ENCODE measurements at places on chromosomes 6 and 20.

- no peak for DNase-seq
Measured at GRCh38 chr20:63194007-63194796, 21.7 kb downstream of the YTHDF1 start.

GRCh38 chr6:166579237-166579850, 7.1 kb downstream of the RAMACL start:
- no peak for DNase-seq

DNA sequence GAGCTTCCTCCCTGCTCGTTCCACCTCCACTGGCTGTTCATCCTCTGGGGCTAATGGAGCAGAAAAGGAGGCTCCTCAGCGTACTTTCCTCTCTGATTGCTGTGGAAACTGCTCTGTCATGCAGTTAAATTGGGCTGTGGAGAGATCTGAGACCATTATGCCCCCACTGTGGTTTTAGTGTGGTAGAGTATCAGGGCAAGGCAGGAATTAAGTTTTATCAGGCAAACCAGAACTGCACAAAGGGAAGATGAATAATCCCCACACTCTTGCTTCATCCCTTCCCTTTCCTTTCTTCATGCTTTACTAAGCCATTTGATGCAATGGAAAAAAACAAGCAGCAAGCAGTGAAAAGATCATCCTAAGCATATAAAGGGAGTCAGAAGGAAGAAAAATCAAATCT, 11.9 kb upstream of the ME1 start:
- DNase-seq: no peak

DNA sequence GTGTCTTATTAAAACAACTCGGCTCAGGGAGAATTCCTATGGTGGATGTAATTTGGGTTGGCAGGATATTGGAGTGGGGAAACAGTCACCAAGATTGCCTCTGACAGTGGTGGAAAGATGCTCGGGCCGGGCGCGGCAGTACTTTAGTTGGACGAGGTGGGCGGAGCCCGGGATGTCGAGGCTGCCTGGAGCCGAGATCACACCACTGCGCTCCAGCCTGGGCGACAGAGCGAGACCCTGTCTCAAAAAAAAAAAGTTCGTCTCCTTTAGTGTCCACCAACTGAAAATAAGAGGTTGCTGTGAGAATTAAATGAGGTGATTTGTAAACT, 621 bp downstream of the NOL7 start:
- DNase-seq: peak; percentile 54

DNA sequence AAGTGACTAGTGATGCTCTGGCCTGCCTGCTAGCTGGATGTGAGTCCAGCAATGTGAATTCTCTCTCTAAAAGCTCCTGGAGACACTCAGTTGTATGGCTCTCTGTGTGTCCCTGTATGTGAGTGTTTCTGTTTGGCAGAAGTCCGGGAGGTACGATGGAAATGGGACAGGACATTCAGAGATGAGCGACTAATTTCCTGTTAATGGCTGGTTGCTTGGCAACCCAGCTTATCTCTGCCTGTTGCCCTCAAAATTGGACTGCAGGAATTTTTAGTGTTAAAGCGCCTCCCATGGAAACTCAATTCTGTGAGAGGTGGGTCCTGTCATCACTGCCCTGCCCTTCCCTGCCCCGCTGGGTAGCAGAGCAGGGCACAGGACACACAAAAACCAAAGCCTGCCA, 136.8 kb upstream of the LRFN2 start:
- DNase-seq: no peak

GRCh38 chr6:33904050-33904746, 100.4 kb upstream of the MLN start:
- peak; percentile 50 for DNase-seq

- DNase-seq: no peak
Measured at GRCh38 chr6:105884426-105884825, 201.7 kb upstream of the PRDM1 start.

DNA sequence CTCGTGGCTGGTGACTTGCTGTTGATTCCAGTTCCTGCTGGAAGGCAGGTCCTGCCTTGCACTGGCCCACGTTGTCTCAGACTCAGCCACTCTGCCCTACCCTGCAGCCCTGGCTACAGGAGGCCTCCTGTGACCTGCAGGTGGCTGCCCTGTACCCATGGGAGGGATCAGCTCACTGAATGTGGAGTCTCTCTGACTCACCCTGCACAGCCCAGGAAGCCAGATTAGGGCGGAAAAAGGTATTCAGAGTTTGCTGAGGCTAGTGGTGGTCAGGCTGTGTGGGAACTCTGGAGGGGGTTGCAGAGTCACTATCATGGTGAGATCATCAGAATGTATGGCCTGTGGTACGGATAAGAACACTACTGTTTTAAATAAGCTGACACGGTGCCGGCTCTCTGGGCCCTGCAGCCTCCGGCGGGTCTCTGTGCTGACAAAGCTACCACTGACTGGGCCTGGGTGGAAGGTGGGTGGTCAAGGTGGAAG, 24.7 kb upstream of the PYGB start:
- no peak for DNase-seq

DNA sequence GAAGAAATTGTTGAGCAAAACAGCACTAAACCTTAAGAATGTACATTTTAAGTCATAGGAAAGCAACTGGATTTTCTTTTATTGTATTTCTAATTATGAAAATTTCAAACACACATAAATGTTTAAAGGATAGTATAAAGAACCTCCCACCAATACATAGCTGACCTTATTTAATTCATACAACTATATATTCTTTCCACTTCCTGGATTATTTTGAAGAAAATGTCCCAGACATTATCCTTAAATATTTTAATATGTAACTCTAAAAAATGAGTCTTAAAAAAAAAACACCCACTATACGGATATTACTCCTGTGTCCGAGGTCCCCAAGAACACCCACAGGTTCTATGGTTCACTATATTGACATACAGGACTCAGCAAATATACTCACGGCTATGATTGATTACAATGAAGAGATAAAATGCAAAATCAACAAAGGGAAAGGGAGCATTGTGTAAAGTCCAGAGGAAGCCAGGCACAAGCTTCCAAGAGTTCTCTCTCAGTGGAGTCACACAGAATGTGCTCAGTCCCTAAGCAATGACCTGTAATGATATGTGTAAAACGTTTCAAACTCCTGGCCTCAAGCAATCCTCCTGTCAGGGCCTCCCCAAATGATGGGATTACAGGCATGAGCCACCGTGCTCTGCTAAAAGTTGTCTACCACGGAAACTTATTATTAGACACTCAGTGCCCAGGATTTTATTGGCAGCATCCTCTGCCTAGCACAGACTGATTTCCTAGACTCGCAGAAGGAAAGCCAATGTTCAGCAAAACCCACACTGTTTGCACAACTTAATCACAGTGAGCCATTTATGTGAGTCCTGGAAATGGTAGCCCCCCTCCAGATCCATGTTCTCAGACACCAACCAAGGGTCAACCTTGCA, 23.2 kb downstream of the GLYATL3 start:
- DNase-seq: no peak

- DNase-seq: no peak
Measured at GRCh38 chr20:21125072-21125848, 622 bp upstream of the KIZ start.

DNA sequence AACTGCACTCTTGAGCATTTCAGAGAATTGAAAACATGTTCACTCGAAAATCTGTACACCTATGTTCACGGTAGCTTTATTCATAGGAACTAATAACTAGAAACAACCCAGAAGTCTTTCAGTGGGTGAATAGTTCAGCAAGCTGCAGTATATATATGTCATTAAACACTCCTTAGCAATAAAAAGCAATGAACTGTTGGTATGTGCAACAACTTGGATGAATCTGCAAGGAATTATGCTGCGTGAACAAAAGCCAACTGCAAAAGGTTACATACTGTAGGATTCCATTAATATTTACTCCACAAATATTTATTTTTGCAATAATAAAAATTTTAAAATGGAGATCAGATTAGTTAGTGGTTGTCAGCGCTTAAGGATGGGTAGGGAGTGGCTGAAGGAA, 22.1 kb upstream of the FKBP1A start:
- no peak for DNase-seq

GRCh38 chr20:13180986-13181889, 39.8 kb upstream of the ISM1 start:
- DNase-seq: no peak

- DNase-seq: no peak
Measured at GRCh38 chr6:155646443-155646842, 190.8 kb upstream of the NOX3 start.

- DNase-seq: no peak
Measured at GRCh38 chr20:35714127-35714526, 14.9 kb downstream of the ROMO1 start.

DNA sequence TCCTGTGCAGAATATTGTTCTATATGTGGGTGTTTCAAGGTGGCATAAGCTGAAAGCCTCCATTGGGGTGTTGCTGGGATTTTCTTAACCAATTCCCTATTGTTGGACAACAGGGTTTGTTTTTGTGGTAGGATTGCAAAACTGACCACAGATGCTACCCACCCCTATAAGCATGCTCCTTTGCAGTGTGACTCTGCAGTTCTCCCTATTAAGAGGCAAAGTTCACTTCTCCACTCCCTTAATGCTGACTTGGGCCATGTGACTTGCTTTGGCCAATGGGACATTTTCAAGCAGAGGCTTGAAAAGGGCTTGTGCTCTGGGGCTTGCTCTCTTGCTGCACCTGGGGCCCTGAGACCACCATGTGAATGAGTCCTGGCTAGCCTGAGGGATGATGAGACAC, 8.5 kb upstream of the ANGPT4 start:
- DNase-seq: no peak

DNA sequence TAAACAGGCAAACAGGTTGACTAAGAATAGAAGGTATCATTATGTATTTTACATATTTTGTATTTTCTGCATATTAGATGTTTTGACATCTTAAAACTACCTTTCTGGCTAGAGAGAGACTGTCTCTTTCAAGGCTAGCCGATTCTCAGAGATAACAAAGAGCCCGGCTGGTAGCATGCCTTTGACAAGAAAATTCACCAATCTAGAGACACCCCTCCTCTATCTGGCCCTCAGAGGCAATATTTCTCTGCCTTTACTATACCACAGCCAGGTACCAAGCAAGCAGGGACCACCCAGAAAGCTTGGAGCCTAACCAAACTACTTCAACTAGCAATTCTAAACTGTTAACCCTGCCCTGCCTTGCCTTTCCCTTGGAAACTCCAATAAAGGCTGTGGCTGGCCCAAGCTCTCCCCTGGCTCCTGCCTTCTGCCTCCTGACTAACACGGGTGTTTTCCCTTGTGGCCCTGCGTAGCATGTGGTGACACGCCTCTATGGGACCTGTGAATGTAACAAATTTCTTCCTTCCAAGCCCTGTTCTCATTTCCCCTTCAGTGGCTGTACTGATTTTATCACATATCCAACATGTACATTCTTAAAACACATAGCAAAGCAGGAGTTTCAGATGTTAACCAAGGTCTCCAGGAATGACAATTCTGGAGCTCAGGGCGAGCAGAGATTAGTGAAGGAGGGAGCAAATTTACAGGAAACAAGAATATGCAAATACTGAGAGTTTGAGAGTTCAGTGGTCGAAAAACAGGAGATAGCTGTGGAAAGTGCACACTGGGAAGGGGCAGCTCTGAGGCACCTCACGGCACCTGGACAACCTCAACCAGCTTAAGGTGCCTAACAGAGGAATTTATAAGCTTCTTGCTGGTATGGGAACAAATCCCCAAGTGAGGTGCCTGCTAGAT, 120.8 kb downstream of the BACH2 start:
- DNase-seq: peak; percentile 51

DNA sequence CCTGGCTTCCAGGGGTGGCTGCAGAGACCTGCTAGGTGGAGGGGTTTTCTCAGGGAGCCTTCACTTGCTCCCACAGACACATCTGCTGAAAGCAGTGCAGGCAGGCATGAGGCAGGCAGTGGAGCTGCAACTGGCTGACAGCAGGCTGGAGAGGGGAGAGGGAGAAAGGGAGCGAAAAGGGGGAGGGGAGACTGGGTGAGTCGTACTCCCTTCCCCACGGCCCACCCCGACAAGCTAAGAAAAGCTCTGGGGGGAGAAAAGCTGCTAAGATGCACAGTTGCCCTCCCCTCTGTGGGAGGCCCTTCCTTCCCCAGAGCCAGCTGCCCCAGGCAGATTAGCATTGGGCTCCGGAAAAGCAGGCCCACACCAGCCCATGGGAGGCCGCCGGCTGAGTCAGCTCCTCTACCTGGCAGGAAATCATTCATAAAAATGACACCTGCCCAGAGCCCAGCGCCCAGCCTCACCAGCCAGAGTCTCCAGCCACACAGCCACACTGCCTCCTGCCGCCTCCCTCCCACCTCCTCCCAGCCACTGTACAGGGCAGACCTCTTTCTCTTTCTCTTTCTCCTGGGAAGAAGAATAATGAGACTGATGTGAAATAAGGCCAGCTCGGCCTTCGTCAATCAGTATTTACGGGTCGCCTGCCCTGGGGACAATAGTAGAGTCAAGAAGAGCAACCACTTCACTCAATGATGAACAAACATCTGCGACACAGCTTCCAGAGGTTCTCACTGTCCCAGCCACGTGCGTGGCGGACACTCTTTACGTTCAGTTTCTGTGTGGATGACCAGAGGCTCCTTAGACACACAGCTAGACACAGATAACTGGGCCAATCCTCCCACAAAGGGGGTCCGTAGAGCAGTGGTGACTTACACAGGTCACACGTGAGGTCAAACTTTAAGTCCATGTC, 7.7 kb upstream of the C20orf203 start:
- no peak for DNase-seq

GRCh38 chr6:160417146-160417545, 69.0 kb downstream of the SLC22A3 start:
- no peak for DNase-seq

DNA sequence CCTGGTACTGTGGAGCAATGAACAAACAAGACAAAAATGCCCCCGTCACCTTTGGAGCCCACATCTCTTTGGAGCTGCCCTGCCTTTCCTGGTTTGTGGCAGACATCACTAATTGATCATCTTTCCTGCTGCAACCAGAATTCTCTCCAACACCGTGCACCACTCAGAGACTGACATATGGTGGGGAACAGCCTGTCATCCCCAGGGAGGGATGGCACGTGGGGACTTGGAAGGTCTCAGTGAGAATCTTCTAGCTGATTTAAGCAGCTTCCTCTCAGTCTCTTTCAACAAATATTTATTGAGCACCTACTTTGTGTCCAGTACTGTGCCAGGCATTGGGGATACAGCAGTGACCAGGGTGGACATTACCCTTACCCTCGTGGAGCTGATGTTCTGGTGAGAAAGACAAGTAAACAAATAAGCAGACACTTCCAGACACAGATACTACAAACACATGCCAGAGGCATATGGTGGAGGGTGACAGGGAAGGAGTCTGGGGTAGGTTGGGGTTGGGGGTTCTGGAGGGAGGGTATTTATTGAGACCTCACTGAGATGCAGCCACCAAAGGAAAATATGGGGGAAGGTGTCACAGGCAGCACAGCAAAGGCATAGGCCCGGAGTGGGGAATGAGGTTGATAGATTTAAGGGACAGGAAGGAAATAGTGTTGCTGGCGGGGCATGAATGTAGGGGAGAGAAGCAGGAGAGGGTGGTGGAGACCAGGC, 82.3 kb downstream of the CEBPB start:
- DNase-seq: no peak

- DNase-seq: no peak
Measured at GRCh38 chr6:71190809-71191208, 97.8 kb upstream of the OGFRL1 start.

DNA sequence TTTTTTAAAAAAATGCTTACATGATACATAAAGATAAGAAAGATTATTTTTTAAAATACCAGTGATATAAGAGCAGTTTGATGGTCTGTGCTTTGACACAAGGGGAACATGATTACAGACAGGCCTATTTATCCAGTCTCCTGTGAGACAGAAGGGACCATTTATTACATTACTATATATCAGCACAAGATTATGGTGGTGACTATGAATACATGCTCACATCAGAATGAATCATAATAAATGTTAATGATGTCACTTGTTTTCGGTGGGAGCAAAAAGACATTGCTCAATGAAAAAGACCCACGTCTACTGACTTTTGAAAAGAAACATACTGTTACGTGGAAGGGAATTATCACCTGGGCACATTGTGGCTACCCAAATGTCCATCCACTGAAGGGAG, 455.1 kb downstream of the CDC5L start:
- DNase-seq: no peak

All from activated CD4-positive, CD25-positive, alpha-beta regulatory T cell treated with anti-CD3 and anti-CD28 coated beads, Interleukin-2, amount 50 U/mL, for 72 hours (primary cell).